Activated T-helper 17 cell treated with anti-CD3 and anti-CD28 coated beads, Interleukin-2, amount 50 U/mL, for 72 hours (primary cell): ENCODE measurements at places on chromosomes 3 and 15. TPM values are rescaled to one million over a fixed set of nuclear protein-coding genes. Genes with fewer than 3 reads are reported as not detected.
A peak's percentile ranks its signal among the peaks of the same experiment; 100 is the strongest.

Gene ACAD9
- 59.8 TPM for total RNA-seq

DNA sequence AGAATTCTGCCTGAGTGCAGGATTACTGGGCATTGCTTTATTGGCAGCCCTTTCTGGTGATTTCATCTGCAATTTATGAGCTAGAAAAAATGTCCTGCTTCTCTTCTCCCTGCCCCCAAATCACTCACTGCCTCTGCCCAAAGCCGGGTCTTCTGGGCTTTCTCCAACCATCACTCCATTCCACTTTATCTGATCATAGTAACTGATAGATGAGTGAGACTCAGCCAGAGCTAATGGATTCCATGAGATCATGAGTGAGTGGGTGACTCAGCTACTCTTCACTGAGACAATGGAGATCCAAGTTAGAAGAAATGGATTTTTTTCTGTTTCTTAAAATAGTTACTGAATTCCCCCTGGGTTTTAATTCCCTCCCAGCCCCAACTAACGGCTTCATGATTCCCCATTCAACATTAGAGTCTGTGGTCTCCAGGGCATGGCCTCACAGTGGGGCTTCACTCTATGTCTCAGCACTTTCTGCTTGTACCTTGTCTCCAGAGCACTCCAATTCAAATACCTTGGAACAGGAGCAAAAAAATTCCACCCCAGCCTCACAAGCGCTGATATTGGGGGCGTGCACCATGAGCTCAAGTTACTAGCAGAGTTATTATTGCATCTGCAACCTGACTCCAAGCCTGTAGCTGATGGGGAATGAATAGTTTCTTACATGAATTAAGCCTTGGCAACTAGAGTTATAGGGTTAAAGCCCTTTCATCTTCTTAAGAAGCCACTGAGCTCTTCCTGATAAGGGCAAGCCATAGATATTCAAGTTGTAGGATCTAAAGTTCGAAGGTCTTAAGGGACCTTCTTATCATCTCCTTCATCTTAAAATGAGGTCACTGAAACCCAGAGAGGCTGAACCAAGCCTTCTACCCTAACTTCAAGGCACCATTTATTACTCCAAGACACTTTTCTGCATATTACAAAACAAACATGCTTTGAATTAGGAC is 85.9 kb downstream of the AGBL1 start:
- ATAC-seq = no peak

GRCh38 chr3:120344349-120344748 is 4.8 kb downstream of the LRRC58 start:
- peak; percentile 55 for ATAC-seq

DNA sequence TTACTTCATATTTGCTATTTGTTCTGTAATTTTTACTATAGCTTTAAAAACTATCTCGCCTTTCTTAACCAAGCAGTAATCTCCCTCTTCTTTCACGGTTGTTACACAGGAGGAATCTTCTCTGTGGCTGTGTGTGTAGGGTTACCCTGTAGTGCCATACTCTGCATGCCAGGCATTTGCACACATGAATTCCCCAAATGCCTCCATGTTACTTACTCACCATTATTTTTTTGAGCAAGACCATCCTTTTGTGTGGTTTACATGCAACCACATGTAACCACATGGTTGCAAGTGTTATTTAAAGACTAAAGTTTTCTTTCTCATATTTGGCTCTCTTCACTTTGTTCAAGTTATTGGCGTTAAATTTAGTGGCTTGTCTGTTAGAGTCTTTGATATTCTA is 45.5 kb downstream of the HPS3 start:
- ATAC-seq = peak; percentile 92

Gene CPLX3
- 0.15 TPM for total RNA-seq

DNA sequence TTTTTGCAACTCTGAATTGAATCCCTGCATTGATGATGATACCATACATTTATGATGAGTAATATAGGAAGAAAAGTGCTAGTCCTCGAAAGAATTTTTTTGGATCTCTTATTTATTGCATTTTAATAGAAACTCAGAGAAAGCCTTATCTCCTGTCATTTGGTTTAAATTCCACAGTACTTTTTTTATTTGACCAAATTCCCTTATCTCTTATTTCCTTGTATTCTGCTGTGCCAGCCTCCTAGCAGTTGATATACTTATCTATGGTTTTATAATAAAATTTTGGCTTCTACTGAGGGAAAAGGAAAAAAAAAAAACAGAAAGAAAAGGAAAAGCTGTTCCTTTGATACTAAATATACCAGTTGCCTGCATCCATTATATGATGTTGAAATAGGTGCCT is 535.1 kb upstream of the NR2F2 start:
- ATAC-seq = no peak

GRCh38 chr15:81265256-81265943 is 58.5 kb downstream of the STARD5 start:
- ATAC-seq = peak; percentile 6

Gene PLIN1
- total RNA-seq = 0.09 TPM

Gene RPS17
- 2,918 TPM for total RNA-seq

DNA sequence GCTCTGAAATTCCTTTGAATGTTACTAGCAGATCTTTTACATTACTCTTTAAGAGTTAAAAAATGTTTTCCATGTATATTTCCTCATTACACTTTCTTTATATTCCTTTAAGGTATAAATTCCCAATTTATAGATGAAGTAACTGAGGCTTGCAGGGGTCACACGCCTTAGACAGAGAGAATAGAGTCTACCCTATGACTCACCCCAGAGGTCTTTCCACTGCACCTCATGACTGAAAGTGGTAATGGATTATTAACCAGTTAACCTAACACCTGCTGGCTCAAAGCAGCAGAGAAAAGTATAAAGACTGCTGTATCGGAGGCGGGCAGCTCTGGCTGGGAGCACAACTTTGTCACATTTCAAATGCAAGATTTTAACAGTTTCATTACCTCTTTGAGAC is 37.7 kb downstream of the LDHAL6B start:
- peak; percentile 46 for ATAC-seq

DNA sequence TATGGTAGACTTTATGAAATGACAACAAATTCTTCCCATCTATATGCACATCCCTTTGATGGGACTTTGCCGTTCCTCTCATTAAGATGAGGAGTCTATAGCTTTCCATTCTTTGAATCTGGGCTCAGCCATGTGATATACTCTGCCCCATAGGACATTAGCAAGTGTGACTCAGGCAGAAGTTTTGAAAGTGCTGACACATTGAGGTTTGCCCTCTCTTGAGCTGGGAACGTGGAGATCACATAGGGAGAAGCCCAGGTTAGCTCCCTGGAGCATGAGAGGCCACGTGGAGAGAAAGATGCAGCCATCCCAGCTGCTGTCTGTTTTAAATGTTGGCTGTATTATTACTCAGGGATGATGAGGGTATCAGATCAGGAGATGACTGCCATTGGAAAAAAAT is 67.7 kb upstream of the OXTR start:
- ATAC-seq = no peak

- no peak for ATAC-seq
Measured at GRCh38 chr3:188196232-188196990, 42.5 kb downstream of the LPP start.

GRCh38 chr3:140349938-140350337 is 327.9 kb upstream of the TRIM42 start:
- ATAC-seq = no peak

DNA sequence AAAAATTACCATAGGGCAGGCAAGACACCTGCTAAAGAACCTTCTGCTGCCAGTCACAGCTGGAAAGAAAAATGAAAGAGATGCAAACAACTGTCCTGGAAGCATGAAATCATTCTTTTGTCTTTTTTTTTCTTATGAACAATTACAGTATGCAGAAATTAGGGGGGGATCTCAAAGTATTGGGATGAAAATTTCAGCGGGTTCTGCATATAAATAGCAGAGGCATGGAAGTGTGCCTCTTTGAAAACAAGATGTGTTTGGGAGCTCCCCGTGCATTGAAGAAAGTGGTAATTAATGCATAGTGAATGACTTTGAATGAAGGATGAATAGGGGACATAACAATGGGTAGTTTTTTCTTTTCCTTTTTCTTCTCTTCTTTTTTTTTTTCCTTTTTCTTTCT is 431.2 kb downstream of the SOX2 start:
- ATAC-seq = no peak

- peak; percentile 20 for ATAC-seq
Measured at GRCh38 chr15:64251121-64251520, 88.3 kb upstream of the PPIB start.

Gene LDHAL6B
- not detected for total RNA-seq

DNA sequence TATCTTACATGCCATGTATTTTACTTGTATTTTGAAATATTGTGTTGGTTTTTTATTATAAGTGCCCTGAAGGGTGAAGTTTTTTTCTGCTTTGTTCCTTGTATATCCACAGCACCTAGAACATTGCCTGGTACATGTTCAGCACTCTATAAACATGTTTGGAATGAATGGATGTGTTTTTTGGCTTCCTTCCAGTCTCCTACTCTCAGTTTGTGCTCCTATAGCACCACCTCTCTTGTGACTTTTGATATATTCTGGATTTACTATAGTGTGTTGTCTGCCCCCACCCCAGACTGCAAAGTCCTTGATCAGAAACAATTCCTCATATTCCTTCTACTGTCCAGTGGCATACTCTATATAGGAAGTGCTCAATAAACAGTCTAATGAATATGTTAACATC is 60.6 kb downstream of the PLCL2 start:
- ATAC-seq = no peak

GRCh38 chr3:184608209-184608608 is 46.6 kb downstream of the EPHB3 start:
- peak; percentile 50 for ATAC-seq

DNA sequence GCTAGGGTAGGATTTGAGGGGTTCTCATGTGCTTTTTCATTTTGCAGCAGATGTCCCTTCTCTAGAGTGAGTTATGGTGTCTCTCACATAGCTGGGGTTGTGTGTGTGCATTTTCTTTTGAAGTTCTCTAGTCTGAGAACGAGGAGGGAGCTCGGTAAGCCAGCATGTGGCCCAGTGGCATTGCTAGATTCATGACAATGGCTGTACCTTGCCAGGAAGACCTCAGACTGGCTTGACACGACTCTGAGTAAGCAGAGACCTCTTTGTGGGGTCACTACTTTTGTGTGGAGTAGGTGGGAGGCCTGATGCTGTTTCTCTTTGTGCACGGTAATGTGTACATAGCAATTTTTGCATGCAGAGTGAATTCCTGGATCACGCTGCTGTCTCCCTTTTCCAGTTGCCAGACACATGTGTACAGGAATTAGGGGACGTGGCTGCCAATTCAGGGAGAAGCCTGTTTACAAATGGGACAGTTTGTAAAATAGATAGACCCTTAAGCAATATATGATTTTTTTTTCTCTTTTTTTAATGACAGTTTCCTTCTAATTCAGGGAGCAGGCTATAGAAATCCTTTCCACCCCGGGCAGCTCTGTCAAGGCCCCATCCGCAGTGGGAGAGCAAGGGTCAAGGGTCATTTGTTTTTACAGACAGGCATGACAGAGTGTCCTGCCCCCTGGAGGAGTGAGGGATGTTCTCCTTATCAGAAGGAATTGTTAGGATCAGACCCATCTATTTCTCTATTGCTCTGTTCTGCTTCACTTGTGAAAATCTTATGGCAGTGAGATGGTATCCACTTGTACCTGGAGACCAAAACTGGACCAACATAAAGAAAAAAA is 4.6 kb downstream of the CACNA1D start:
- ATAC-seq = no peak

DNA sequence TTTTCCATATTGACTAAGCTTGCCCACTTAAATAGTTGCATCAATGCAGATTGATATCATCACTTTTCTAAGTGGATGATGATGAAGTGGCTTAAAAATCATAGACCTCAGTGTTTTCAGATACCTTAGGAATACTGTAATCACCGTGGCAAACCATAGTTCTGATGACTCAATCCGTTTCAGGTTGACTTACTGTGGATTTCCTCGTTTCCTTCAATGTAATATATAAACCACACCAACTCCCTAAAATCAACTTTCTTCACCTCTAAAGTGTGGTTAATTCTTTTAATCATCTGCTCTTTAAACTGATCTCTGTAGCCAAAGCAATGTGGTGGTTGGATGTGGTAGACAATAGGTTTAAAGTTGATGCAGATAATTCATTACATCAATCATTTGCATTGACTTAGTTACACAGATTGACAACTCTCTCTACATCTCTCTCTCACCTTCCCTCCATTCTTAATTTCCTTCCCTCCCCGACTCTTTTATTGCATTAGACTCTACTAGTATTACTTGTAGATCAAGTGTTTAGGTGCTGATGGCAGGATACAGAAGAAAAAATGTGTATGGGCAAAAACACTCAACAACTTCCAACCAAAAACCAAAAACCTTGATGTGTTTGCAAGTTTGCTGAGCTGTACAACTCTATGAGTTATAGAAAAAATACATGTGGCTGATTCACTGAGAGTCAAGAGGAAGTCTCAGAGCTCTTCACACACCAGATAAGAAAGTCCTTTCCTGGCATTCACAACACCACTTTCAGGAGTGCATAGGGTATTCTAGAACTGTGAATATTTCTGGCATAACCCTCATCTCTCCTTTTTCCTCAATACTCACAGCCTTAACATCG is 243.5 kb downstream of the NFKBIZ start:
- peak; percentile 88 for ATAC-seq

Gene ACKR4
- total RNA-seq = not detected

DNA sequence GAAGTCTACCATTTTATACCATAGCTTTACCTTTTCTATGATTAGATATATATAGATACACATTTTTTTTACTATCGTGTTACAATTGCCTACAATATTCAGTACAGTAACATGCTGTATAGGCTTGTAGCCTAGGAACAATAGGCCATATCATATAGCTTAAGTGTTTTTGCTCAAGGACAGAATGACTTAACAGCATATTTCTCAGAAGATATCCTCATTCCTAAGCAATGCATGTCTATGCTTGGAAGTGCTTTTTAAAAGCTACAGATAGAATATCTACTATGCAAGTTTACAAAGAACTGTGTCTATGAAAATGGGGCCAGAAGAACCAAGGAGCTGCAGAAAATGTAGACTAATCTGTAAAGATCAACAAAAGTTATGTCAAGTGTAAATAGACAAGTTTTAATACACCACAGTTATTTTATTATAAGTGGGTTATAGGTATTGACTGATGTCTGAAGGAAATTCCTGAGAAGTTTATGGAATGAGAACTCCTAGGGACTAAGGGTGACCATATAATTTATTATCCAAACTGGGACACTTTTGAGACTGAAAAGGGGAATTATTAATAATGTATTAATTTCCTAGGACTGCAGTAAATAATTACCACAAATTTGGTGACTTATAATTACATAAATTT is 138.7 kb upstream of the TGFBR2 start:
- ATAC-seq = no peak

- no peak for ATAC-seq
Measured at GRCh38 chr3:165683947-165684346, 153.3 kb downstream of the BCHE start.

DNA sequence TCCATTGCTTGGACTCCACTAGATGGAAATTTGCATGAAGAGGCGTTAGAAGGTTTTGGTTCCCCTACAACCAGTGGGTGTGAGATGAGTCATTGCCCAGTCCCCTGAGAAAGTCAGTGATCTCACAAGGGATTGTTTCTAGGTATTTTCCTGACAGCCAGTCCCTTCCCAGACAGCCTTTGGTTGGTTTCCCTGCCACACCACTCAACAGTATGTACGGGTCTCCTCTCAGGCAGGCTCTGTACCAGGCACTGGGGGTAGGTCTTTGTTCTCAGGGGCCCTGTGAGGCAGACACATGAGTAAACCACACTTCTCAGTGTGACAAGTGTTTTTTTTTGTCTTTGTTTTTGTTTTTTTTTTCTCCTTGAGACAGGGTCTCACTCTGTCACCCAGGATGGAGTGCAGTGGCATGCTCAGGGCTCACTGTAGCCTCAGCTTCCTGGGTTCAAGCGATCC is 4.0 kb downstream of the LAMP3 start:
- peak; percentile 78 for ATAC-seq

Gene HTD2
- total RNA-seq = 15.1 TPM

Gene DNAH12
- 0.08 TPM for total RNA-seq

- ATAC-seq = no peak
Measured at GRCh38 chr15:64004056-64004455, 42.2 kb downstream of the DAPK2 start.

Gene TRAT1
- 56.7 TPM for total RNA-seq

Gene RFX7
- 33.8 TPM for total RNA-seq
